Naive thymus-derived CD4-positive, alpha-beta T cell (primary cell): ENCODE measurements at places on chromosomes 5 and 9. TPM values are rescaled to one million over a fixed set of nuclear protein-coding genes. Genes with fewer than 3 reads are reported as not detected.

GRCh38 chr9:113393281-113393680 is 7.8 kb downstream of the ALAD start:
- H3K27me3 ChIP-seq, result no peaks in the 10 kb centered on the region
- H3K27ac ChIP-seq, result no peak overlapping the region
- no peak overlapping the region for H3K4me3 ChIP-seq
- no peak for DNase-seq
- no peaks in the 10 kb centered on the region for H3K4me1 ChIP-seq

- no peak overlapping the region for H3K4me3 ChIP-seq
- H3K27me3 ChIP-seq, result no peaks in the 10 kb centered on the region
- H3K36me3 ChIP-seq, result no peaks in the 10 kb centered on the region
- H3K27ac ChIP-seq, result no peak overlapping the region
Measured at GRCh38 chr9:36551910-36552309, 20.8 kb upstream of the MELK start.

Gene LMX1B
- total RNA-seq, result not detected

DNA sequence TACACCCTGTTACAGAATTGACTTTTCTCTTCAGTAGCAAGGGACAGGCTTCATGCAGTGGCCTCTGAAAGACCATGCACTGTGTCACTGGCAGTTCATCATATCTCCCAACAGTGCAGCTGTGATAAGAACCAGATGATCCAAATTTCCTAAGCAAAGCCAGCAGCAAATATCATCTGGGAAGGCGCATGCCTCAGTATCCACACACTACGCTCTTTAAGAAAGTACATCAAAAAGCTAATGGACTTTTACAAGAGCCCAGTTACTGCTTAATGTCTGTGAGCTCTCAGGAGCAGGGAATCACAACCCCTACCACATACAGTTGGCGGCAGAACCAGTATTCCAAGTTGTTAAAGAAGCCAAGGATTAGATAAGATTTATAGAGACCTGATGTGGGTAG is 25.1 kb downstream of the ADAMTSL1 start:
- no peak overlapping the region for H3K4me3 ChIP-seq
- no peak for DNase-seq
- no peaks in the 10 kb centered on the region for H3K36me3 ChIP-seq
- no peaks in the 10 kb centered on the region for H3K27me3 ChIP-seq

- H3K4me1 ChIP-seq, result no peaks in the 10 kb centered on the region
- H3K4me3 ChIP-seq, result no peak overlapping the region
- DNase-seq, result no peak
- H3K27me3 ChIP-seq, result no peaks in the 10 kb centered on the region
Measured at GRCh38 chr5:88544671-88545070, 276.0 kb upstream of the TMEM161B start.

Gene FAM169A
- 22.4 TPM for total RNA-seq

DNA sequence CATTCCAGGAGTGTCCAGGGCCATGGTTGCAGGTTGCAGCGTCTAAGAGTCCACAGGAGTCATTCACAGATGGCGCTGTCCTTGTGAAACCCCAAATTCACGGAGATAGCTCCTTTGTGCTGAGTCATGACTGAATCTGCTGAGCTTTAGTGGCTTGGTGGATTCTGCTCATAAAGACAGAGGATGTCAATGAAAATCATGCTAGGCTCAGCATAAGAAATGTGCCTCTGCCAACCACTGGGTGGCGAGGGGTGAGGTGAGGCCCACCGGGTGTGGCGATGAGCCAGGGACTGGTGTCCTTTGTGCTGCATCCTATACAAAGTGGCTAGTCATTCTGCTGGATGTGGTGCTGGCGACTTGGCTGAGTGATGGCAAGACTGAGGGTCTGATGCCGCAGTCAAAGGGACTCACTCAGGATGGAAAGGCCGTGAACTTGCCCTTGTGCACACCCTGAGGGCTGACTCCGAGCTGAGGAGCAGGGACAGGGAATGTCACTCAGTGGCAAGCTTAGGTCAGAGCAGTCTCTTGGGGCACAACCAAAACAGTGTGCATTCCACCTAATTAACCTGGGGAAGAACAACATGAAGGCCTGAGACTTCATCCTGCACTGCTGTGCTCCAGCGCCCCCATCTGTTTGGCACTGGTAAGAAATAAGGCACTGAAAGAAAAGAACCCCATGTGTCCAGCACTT is 71.5 kb downstream of the DAP start:
- DNase-seq, result no peak
- no peak overlapping the region for H3K27ac ChIP-seq
- no peaks in the 10 kb centered on the region for H3K36me3 ChIP-seq
- no peaks in the 10 kb centered on the region for H3K27me3 ChIP-seq
- no peak overlapping the region for H3K4me3 ChIP-seq

- H3K27ac ChIP-seq, result no peak overlapping the region
- no peak for DNase-seq
- H3K4me3 ChIP-seq, result no peak overlapping the region
- H3K4me1 ChIP-seq, result no peaks in the 10 kb centered on the region
- no peaks in the 10 kb centered on the region for H3K27me3 ChIP-seq
Measured at GRCh38 chr5:162719720-162720119, 652.1 kb downstream of the GABRG2 start.

DNA sequence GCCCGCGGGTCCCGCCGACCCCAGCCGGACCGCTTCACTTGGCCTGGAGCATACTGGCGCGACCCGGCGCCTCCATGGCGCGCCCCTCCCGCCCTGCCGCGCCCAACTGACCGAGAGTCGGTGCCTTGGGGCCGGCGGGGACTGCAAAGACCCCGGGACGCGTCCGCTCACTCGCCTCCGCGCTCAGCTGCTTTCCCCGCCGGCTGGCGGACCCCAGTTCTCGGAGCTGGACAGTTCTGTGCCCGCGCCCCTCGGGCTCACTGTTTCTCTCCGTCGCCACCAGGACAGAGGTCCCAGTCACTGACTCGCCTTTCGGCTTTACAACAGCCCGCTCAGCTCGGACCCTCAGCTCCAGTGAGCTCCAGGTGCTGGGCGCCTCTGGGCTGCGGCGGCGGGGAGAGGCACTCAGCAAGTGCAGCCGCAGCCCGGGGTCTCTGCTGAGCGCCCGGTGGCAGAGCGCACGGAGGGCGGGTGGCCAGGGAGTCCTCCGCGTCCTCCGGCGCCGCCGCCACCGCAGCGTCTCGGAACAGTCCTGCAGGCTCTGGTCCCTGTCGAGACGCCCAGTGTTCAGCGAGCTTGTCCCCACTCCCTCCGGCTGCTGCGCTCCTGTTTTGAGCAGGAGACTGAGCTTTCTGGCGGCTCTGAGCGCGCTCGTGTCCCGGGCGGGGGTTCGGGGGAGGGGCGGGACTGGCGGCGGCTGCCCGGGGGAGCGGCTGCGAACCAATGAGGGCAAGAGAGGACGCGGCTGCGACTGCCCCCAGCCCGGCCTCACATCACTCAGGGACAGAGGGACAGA is at the start of gene SMIM32:
Gene SMIM32, minus strand, starts transcription at position 637 of the 796 bp plus-strand sequence. CDS start 638 bp downstream, outside the sequence.
- H3K36me3 ChIP-seq, result no peaks in the 10 kb centered on the region
- no peaks in the 10 kb centered on the region for H3K4me1 ChIP-seq
- no peak within 1 kb of the TSS for H3K4me3 ChIP-seq
- no peaks in the 10 kb centered on the region for H3K27me3 ChIP-seq
- DNase-seq, result no peak
- H3K27ac ChIP-seq, result no peak within 1 kb of the TSS

- H3K27ac ChIP-seq, result no peak overlapping the region
- no peak overlapping the region for H3K4me3 ChIP-seq
- H3K36me3 ChIP-seq, result no peaks in the 10 kb centered on the region
- H3K4me1 ChIP-seq, result no peaks in the 10 kb centered on the region
Measured at GRCh38 chr5:174364676-174365075, 319.2 kb downstream of the NSG2 start.

Gene PGM5
- total RNA-seq, result 1.4 TPM

DNA sequence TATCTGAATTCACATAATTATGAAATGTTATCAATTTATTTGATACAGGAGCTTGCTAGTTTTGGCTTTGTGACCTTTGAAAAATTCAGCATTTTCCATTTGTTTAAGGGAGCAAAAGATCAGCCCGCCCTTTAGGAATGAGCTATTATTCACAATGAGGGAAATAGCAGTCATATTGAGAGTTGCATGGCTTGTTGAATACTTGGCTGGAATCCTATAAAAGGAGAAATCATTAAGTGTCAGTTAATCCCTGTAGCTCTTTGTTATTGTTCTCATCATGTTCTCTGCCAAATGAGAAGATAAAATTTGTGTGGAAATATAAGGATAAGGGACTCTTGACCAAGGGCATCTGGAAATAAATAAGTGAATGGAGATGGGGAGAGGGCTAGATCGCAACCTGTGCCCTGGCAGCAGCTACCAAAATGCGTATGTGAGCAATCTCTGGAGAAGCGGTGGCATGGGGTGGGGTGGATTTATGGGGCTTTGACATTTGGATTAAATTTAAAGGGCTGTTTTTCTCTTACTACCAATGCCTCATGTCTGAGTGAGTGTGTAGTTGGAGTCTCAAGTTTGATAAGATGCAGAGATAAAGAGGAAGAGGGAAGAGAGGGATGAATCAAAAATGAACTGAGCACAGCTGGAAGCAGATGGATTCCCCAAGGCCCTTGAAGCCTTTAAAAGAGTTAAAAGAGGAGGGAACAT is 237.6 kb downstream of the NNT start:
- no peak overlapping the region for H3K4me3 ChIP-seq
- no peak for DNase-seq
- no peaks in the 10 kb centered on the region for H3K4me1 ChIP-seq
- no peak overlapping the region for H3K27ac ChIP-seq
- H3K36me3 ChIP-seq, result no peaks in the 10 kb centered on the region

DNA sequence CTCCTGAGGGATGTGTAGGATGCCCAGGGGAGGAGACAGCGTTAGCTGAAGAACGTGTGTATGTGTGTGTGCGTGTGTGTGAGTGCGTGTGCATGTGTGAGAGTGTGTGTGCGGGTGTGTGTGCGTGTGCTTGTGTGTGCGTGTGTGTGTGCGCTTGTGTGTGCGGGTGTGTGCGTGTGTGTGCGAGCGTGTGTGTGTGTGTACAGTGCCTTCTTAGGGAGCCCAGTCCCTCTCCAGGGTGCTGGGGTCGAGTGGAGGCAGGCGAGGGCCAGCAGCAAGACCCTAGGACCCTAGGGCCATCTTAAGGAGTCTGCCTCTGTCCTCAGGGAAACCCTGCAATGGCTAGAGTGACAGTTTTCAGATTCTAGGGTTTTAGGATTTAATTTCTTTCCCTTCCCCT is 26.0 kb upstream of the STXBP1 start:
- H3K27me3 ChIP-seq, result no peaks in the 10 kb centered on the region
- no peak for DNase-seq
- H3K4me3 ChIP-seq, result no peak overlapping the region
- no peak overlapping the region for H3K27ac ChIP-seq
- no peaks in the 10 kb centered on the region for H3K4me1 ChIP-seq

GRCh38 chr9:14447103-14447502 is 133.2 kb upstream of the NFIB start:
- no peak overlapping the region for H3K27ac ChIP-seq
- no peaks in the 10 kb centered on the region for H3K36me3 ChIP-seq
- no peaks in the 10 kb centered on the region for H3K4me1 ChIP-seq

Gene GFI1B
- not detected for total RNA-seq

- DNase-seq, result no peak
- H3K27me3 ChIP-seq, result no peaks in the 10 kb centered on the region
- H3K36me3 ChIP-seq, result no peaks in the 10 kb centered on the region
- H3K4me1 ChIP-seq, result no peaks in the 10 kb centered on the region
- no peak overlapping the region for H3K27ac ChIP-seq
Measured at GRCh38 chr5:100444961-100445360, 90.2 kb upstream of the FAM174A start.

Gene CPLANE1
- total RNA-seq, result 10.4 TPM

DNA sequence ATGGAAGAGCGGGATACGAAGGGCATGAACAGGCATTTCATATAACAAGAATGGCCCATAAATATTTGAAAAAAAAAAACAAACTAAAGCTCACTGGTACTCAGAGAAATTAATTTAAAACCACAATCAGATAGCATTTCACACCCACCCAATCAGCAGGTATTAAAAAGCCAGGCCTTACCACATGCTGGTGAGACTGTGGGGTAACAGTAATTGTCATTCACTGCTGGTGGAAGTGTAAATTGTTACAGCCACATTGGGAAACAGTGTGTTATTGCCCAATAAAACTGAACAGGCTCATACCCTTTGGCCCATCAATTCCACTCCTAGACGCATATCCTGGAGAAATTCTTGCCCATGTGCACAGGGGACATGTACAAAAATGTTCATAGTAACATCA is 66.0 kb downstream of the PLAC8L1 start:
- no peaks in the 10 kb centered on the region for H3K27me3 ChIP-seq
- no peak for DNase-seq
- H3K27ac ChIP-seq, result no peak overlapping the region
- no peak overlapping the region for H3K4me3 ChIP-seq

DNA sequence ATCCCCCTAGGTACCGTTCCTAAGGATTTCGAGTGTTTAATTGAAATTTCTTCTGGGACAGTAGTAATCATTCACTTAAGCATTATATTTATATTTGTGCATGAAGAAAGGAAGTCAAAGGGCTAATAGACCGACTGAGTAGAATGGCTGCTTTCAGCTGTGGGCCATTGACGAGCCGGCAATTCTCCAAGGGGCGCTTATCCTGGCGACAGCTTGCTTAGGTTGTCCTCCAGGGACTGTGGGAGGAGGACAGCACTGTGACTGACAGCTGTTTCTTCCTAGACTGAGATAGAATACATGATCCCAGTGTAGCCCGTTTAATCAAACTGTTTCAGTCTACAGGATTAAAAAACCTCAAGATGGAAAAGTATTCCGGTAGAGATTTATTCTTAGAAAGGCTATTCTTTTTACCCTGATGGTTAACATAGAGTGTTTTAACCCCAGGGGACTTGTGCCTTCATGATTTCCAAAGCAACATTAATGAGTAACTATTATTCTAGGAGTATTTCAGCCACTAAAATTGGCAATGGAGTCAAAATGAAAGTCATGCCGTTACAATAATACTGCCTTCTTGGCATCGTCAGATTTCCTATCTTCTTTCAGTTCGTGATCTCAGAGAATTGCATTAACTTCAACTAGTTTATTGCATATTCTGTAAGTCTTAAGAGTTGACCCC is 943.1 kb upstream of the WWC1 start:
- no peak overlapping the region for H3K27ac ChIP-seq
- no peaks in the 10 kb centered on the region for H3K4me1 ChIP-seq
- H3K4me3 ChIP-seq, result no peak overlapping the region
- no peak for DNase-seq
- no peaks in the 10 kb centered on the region for H3K36me3 ChIP-seq
- H3K27me3 ChIP-seq, result no peaks in the 10 kb centered on the region

Gene PCDHA2
- not detected for total RNA-seq

GRCh38 chr9:114271556-114272510 is 51.1 kb upstream of the ORM1 start:
- no peak for DNase-seq
- no peaks in the 10 kb centered on the region for H3K27me3 ChIP-seq
- no peaks in the 10 kb centered on the region for H3K4me1 ChIP-seq
- no peak overlapping the region for H3K27ac ChIP-seq
- no peak overlapping the region for H3K4me3 ChIP-seq

Gene LIFR
- total RNA-seq, result not detected in 2 replicates
